ENCODE measurements at places on chromosomes 11 and 22.
A peak's percentile ranks its signal among the peaks of the same experiment; 100 is the strongest.

GRCh38 chr11:65440831-65441499, 18.4 kb downstream of the NEAT1 start:
- no peak for DNase-seq

DNA sequence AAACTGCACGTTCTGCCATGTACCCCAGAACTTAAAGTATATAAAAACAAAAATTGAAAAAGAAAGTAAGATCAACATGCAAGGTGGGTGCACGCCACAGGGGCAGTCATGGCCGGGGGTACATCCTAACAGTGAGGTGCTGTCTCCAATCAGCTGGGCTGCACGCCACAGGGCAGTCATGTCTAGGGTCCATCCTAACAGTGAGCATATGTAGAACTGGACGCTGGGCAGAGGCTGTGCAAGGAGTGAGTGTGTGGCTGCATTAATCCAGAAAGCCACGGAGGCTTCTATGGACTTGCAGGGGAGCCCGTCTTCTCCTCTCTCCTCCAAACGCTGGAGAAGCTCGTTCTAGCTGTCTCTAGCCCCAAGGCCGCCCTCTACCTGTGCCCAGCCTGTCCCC, 1105.0 kb downstream of the BRD1 start:
- DNase-seq = no peak

GRCh38 chr11:12139144-12139881, 28.9 kb downstream of the MICAL2 start:
- DNase-seq = no peak

DNA sequence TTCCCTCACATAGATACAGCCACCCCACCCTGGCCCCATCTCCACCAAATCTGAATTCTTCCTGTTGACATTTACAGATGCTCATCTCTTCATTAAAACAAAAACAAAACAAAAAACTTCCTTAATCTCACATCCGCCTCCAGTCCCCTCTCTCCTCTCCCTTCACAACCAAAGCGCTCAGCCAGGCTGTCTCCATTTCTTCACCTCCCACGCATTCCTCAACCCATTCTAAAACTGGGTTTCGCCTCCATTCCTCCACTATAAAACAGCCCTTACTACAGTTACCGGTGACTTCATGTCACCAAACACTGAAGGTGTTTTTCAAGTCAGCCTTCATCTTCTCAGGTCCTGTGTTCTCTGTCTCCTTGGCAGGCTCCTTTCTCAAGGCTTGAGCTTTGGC, 9.6 kb downstream of the BACE1-AS start:
- no peak for DNase-seq

DNA sequence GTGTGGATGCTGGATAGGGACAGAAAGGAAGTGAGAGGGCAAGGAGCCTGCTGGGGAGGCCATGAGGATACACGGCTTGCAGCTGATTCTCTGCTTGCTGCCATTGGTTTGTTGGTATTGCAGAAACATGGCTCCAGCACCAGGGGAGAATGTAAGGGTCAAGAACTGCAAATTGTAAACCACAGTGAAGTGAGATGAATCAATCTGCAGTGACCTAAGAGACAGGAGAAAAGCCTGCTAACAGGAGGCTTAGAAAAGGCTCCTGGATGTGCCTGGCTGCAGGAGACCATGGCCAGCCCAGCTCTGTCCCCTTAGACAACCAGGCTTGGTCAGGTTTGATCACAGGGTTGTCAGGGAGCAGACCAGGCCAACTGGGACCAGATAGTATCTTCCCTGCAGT, 233.7 kb upstream of the CADM1 start:
- DNase-seq = no peak

DNA sequence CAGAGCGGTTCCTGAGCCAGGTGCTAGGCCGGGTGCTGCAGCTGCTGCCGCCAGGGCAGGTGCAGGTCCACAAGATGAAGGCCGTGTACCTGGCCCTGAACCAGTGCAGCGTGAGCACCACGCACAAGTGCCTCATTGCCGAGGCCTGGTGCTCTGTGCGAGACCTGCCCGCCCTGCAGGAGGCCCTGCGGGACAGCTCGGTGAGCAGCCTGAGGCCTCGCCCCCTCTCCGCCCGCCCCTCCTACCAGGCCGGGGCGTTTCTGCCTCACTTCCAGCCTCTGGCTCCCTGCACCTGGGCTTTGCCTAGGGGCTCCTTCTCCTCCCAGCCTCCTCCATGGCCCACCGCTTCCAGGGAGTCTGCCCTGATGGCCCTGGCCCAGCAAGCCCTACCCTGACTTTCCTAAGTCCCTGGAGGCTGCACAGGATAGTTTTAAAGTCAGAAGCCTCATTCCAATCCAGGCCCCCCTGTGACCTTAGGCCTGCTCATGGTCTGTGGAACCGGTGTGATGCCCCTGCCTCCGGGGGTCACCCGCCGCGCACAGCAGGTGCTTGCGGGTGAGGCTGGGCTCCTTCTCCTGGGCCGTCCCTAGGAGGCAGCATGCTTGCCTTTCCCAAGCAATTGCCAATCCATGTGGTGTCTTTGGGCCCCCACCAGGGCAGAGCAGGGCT, 5.5 kb downstream of the TCIRG1 start:
- DNase-seq = peak; percentile 25

DNA sequence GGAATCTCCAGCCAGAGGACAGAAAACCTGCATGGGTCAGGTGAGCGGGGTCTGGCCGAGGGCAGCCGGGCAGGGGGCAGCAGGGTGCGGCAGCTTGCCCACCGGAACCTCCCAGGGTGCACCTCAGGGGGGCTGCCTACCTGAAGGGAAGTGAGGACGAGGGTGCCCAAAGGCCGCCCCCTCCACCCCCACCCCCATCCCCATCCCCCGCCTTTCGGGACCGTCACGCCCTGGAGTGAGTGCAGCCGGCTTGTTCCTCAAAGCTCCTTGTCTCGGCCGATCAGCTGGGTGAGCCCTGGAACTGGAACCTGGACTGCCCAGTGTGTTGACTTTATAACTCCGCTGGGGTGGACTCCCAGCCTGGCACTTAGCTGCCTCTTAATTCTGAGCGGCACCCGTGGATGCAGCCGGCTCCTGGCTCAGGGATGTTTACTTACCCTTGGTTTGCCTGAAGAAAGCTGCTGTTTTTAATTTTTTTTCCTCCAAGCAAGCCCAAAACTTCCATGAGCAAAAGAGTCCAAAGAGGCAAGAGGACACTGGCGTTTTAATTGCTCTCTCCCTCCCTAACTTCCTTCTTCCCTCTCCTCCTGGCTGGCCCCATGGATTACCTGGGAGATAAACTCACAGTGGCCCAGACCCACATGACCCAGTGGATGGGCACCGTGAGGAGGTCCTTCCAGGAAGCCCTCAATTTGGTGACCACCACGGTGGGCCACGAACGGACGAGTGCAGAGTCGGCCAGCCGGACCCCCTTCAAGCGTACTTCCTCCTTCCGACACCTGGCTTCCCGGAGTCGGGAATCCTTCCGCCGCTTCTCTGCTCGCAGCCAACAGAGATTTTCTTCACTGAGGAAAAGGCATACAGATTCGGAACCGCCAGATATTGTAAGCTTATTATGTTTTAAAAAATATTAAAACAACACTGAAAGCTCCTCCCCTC, 87.8 kb upstream of the CRYBB3 start:
- DNase-seq = peak; percentile 19
